ENCODE measurements at places on chromosomes 3 and 15. TPM values are rescaled to one million over a fixed set of nuclear protein-coding genes. Genes with fewer than 3 reads are reported as not detected.

SEMA4B gene
- total RNA-seq = 5.6 TPM

ANKRD63 gene
- not detected for total RNA-seq

IGSF11 gene
- 0.13 TPM for total RNA-seq

NECTIN3 gene
- 35.7 TPM for total RNA-seq

RBMS3 gene
- 23.1 TPM for total RNA-seq

SEMA3B gene
- total RNA-seq = 0.26 TPM

RAB6B gene
- total RNA-seq = 0.39 TPM

ZNF385D gene
- 4.2 TPM for total RNA-seq

ISLR gene
- total RNA-seq = 0.13 TPM

Data from dermis microvascular lymphatic vessel endothelial cell (primary cell).